Hematopoietic multipotent progenitor cell treated with erythropoietin and hydrocortisone succinate and interleukin-3 and kit ligand, for 8 days (in vitro differentiated cells): ENCODE measurements at places on chromosomes 6 and 20.

GRCh38 chr20:45407067-45407745 lies 883 bp upstream of the DBNDD2 start:
- no peak for DNase-seq

GRCh38 chr6:19368511-19368910 lies 468.7 kb upstream of the ID4 start:
- no peak for DNase-seq

GRCh38 chr6:63268574-63268973 lies 51.2 kb downstream of the LGSN start:
- DNase-seq, result no peak

DNA sequence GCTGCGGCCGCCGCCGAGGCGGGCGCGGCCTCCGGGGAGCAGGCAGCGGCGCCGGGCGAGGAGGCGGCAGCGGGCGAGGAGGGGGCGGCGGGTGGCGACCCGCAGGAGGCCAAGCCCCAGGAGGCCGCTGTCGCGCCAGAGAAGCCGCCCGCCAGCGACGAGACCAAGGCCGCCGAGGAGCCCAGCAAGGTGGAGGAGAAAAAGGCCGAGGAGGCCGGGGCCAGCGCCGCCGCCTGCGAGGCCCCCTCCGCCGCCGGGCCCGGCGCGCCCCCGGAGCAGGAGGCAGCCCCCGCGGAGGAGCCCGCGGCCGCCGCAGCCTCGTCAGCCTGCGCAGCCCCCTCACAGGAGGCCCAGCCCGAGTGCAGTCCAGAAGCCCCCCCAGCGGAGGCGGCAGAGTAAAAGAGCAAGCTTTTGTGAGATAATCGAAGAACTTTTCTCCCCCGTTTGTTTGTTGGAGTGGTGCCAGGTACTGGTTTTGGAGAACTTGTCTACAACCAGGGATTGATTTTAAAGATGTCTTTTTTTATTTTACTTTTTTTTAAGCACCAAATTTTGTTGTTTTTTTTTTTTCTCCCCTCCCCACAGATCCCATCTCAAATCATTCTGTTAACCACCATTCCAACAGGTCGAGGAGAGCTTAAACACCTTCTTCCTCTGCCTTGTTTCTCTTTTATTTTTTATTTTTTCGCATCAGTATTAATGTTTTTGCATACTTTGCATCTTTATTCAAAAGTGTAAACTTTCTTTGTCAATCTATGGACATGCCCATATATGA lies 3.2 kb downstream of the MARCKS start:
- no peak for DNase-seq

GRCh38 chr6:30100585-30101443 lies 12.1 kb downstream of the TRIM31 start:
- DNase-seq, result no peak

GRCh38 chr20:63050406-63050805 lies 43.6 kb upstream of the BHLHE23 start:
- DNase-seq, result no peak

GRCh38 chr20:4470375-4470774 lies 251.3 kb upstream of the PRND start:
- no peak for DNase-seq

GRCh38 chr6:79670789-79671188 lies 39.7 kb downstream of the SH3BGRL2 start:
- DNase-seq, result no peak

GRCh38 chr20:44187054-44187771 lies at the start of gene JPH2:
JPH2 (minus strand) TSS chr20:44187188; CDS start chr20:44186705, 483 bp downstream.
- no peak for DNase-seq

- no peak for DNase-seq
These were observed 222.6 kb downstream of the RNF144B start for GRCh38 chr6:18609715-18610114.

GRCh38 chr6:650098-650497 lies 6.8 kb downstream of the HUS1B start:
- DNase-seq, result no peak

DNA sequence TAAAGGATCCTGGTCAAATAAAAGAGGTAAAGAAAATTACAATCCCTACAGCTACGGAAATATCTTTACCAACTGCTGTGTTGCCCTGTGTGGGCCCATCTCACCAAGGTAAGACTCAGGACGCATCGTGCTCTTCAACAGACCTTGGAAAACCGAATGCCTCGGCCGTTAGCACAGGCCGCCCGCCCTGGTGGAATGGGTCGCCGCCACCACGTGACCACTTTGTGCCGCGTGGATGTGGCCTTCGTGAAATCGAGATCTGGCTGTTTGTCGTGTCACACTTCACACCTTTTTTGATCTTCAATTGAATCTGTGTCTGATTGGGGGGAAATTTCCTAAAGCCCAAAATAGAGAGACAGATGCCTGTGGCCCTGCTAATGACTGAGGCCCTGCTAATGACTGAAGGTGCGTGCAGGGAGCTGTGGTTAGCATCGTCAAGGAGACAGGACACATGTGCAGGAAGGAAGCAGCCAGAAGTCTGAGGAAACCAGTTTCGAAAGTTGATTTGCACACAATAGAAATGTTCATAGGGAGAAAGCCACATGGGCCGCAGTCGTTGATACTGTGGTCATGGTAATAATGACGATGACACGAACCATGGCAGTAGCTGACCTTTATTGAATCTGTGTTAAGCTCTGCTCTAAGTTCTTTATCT lies 175.7 kb upstream of the SNX9 start:
- DNase-seq, result peak; percentile 22

DNA sequence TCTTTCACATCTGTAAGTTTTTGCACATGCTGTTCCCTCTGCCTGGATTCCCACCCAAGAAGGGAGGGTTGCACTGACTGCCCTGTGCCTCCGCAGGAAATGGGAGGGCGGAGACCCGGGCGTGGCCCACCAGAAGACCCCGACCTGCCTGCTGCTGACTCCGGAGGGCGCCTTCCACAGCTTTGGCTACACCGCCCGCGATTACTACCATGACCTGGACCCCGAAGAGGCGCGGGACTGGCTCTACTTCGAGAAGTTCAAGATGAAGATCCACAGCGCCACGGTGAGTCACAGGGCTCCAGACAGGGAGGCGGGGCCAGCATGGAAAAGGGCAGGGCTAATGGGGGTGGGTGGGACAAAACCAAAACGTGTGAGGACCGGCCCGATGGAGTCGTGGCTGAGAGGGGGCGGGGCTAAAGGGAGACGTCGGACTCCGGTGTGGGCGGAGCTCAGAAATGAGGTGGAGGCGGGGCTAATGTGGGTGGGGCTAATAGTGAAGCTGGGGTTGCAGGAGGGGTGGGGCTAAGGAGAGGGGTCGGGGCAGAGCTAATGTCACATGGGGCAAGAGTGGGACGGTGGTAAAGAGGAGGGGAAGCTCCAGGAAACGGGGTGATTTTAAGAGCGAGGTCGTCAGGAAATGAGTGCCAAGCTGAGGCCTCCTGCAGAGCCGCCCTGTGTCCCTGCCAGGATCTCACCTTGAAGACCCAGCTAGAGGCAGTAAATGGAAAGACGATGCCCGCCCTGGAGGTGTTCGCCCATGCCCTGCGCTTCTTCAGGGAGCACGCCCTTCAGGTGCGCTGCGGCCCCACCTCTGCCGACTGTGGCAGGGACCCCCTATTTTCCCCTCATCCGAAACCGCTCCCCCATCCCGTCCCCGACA lies 12.6 kb downstream of the HSPA12B start:
- peak; percentile 90 for DNase-seq

GRCh38 chr6:116876635-116877611 lies at the start of gene RFX6:
RFX6 (plus strand) TSS chr6:116877242; CDS start chr6:116877276, 34 bp downstream.
- DNase-seq, result no peak

- DNase-seq, result no peak
These were observed 71.5 kb downstream of the PRND start for GRCh38 chr20:4793183-4793582.

DNA sequence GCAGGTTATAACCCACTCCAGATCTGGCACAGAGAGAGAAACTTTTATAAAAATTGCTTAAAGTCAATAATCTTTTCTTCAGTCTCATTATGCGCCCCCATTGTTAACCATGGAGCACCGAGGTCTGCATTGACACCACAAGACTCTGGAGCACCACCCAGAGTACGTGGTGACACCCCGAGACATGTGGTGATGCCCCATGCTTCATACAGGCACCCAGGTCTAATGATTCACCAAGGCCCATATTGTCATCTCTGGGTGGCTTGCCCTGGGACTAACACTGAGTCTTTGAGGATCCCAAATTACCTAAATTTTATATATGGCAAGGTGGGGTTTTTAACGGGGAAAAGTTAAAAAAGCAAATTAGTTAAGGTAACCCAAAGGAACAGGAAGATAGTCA lies 31.1 kb downstream of the CD109 start:
- no peak for DNase-seq

- no peak for DNase-seq
These were observed 48.5 kb downstream of the FHL5 start for GRCh38 chr6:96611342-96611991.

- no peak for DNase-seq
These were observed 792.0 kb downstream of the MAFB start for GRCh38 chr20:39897058-39897457.

DNA sequence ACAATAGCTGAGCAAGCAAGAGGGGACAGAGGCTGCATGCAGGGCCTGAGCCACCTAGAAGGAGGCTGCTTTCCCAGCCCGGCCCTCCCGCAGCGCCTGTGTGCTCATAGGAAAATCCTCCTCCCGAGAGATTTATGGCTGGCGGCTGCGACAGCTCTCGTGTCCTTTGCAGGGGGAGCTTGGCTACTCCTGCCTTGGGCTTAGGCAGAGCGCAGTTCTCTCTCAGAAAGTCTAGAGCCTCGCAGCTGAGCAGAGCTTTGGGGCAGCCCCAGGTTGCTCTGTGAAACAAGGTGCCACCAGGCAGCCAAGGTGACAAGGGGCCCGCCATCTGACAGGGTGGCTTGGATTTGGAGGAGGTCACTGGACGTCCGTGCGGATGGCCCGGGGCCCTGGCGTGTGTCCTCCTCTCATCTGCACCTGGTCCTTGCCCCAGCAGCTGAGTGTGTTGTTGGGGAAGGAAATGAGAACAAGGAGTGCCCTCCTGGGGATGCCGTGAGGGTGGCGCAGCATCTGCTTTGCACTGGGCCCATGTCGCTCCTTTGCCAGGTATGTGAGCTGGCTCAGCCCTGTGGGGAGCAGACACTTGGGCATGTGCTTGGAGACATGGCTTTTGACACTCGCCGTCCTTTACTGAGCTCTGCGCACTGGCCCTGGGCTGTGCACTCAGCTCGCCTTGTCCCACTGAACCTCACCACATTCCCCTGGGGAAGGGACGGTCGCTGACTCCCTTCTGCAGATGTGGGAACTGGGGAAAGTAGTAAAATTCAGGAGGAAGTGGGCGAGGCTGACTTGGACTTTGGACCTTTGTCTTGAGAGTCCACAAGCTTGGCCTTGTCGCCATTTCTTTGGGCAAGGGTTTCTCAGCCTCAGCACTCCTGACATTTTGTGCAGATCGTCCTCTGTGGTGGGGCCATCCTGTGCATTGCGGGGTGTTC lies 41.9 kb downstream of the EDN3 start:
- DNase-seq, result no peak

GRCh38 chr6:28537065-28537464 lies 11.4 kb downstream of the GPX5 start:
- no peak for DNase-seq

- no peak for DNase-seq
These were observed 254.2 kb upstream of the HSF2 start for GRCh38 chr6:122145246-122145645.

GRCh38 chr6:126140015-126140414 lies 153.7 kb downstream of the TRMT11 start:
- DNase-seq, result no peak

DNA sequence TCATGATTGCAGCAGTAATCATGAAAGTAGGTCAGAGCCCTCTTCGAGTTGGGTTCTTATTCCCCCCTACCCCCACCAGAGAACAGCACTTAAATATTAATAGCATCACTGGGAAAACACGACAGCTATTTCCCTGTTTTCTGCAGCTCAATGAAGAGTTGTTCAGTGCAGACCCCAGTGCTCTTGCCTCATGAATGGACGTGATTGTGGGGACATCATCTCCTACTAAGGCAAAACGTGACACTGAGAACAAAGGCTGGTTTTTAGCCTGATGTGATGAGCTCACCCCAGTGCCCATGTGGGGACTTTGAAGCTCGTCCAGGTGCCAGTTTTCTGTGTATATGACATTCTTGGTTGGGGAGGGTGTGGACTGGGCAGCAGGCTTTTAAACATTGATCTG lies 105.9 kb downstream of the SLC35F1 start:
- no peak for DNase-seq

DNA sequence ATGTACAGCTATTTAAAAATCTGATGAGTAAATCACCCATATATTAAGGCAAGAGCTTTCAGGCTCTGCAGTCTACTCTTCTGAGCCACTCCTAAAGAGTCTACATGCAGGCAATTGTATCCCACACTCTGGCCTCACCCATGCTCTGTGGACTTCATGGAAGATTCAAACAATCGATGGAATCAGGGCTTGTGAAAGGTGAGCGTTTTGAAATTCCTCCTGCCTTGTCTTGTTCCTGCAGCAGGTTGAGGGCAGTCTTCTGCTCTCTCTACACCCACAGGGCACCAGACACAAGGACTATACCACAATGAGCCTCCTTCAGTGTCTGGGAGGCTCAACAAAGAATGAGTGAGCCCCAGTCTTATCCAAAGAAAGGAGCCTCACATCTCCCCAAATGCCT lies 51.1 kb downstream of the TBC1D7 start:
- DNase-seq, result no peak

- no peak for DNase-seq
These were observed at the start of gene CCN2 for GRCh38 chr6:131950767-131951575. CCN2 (minus strand) TSS chr6:131951372; CDS start chr6:131951172, 200 bp downstream.

DNA sequence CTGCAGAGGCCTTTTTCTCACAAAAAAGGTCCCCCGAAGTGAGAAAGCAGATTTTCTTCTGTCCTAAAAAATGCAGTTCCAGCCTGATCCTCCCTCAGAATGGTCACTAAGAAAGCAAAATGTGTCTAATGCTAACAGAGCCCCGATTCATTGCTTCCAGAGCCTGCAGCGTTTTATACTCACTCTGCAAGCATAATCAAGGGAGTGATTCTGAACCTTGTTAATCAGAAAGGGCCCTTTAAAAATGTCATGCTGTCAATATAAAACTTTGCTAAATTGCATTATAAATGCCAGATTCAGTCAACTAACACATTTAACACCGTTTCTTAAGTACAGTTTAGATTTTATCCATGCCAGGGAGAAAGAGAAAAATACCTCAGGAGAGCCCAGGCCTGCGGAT lies 202.8 kb downstream of the CD83 start:
- no peak for DNase-seq

GRCh38 chr6:142887517-142887916 lies 57.5 kb downstream of the HIVEP2 start:
- no peak for DNase-seq

- no peak for DNase-seq
These were observed 28.6 kb upstream of the ENPP5 start for GRCh38 chr6:46199387-46199786.

GRCh38 chr6:142455957-142456589 lies 154.3 kb downstream of the ADGRG6 start:
- no peak for DNase-seq
